HepG2 (cell line): ENCODE measurements at places on chromosomes 12 and 14. TPM values are rescaled to one million over a fixed set of nuclear protein-coding genes. Genes with fewer than 3 reads are reported as not detected.

- no peaks in the 10 kb centered on the region for H3K4me1 ChIP-seq
- H3K36me3 ChIP-seq, result no peaks in the 10 kb centered on the region
- no peak overlapping the region for H3K4me3 ChIP-seq
- no peaks in the 10 kb centered on the region for H3K27me3 ChIP-seq
Observed at GRCh38 chr12:19643635-19644034, 204.3 kb downstream of the AEBP2 start.

- H3K4me1 ChIP-seq, result no peaks in the 10 kb centered on the region
- H3K36me3 ChIP-seq, result no peaks in the 10 kb centered on the region
- DNase-seq, result no peak
- no peaks in the 10 kb centered on the region; the same call in 1 of the 2 replicates for H3K27me3 ChIP-seq
- H3K4me3 ChIP-seq, result no peak overlapping the region
Observed at GRCh38 chr12:69171881-69172280, 67.5 kb upstream of the CPSF6 start.

- H3K4me3 ChIP-seq, result no peak overlapping the region
- DNase-seq, result peak; percentile 63
- peaks cover 24% of the 10 kb centered on the region for H3K36me3 ChIP-seq
- H3K4me1 ChIP-seq, result peaks cover 19% of the 10 kb centered on the region; the same call in 1 of the 2 replicates
Observed at GRCh38 chr12:1791104-1791841, 29.1 kb upstream of the LRTM2 start.

DAO gene
- total RNA-seq, result 0.82 and 1.1 TPM in 2 replicates

CD163 gene
- total RNA-seq, result not detected in 2 replicates
